ENCODE measurements at places on chromosomes 7 and 10.
A peak's percentile ranks its signal among the peaks of the same experiment; 100 is the strongest.

DNA sequence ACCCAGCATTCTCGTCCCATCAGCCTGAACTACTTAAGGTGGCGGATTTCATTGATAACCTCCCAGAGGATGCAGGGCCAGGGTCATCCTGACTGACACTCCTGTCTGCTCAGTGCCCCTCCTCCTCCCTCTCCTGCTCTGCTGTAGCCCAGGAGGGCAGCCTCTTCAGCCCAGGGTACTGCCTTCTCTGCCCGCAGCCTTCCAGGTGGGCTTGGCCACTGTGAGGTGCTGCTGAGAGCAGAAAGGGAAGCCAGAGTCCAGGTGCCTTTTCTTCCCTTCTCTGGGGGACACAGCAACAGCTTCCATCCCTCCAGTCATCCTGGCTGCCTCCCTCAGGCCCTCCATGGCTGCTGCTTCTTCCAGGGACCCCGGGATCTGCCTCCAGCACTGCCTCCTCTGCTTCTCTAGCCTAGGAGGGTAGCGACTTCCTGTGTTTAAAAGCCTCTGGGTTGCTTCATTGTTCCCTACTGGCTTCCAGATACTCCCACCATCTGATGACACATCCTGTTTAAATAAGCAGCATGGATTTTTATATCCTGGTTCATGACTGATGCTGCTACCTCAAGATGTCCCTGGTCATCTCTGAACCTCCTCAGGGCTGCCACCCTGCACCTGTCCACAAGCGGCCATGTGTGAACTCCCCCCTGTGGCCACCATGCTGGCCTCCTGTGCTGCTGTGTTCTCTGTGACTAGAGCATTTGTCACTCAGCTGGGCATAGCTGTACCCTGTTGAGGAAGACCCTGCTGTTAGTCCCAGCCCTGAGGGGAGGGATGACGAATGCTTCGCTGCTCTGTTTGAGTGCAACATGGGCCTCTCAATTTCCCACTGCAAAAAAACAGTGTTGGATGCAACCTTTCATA lies 55.8 kb downstream of the AKR1C4 start:
- DNase-seq: no peak

DNA sequence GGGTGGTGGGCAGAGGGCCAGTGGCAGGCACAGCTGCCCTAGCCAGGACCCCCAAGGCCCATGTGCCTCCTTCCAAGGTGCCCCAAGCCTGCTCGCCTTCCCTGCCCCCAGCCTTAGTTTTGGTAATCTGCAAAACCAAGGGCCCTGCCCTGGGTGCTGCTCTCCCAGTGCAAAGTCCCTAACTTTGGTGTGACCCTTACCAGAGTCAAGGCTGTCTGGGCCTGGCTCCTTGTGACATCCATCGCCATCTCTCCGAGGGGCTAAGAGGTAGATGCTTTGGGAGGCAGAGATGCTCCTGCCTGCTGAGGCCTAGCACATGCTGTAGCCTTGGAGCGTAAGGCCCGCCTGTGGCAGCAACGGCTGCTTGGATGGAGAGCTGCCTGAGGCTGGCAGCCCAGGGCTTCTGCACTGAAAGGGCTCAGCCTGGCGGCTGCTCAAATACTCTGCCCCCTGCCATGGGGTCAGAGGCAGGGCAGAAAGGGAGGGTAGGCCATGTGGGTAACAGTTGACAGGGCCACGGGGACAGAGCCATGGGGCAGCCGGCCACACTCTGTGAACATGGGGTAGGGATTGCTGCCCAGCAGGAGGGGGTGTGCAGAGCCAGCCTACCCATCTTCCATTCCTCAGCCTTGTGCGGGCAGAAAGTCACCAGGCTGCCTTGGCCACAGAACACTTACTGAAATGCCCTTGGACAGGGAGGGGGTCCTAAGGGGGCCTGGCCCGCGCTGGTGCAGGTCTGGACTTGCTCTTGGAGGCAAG lies 17.9 kb upstream of the MYL7 start:
- DNase-seq: no peak

DNA sequence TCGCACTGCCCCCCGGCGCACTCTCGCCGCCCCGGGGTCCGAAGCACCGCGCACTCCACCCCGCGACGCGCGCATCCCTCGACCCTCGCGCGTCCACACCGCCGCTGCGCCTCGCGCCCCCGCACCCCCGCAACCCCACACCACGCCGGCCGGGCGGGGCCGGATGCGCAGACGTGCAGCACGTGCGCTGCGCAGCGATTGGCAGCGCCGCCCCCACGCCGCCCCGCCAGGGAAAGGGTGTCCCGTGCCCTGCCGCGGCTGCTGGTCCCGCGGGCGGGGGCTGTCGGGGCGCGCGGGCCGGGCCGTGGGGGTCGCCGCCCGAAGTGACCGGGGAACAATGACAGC lies 53.7 kb upstream of the KDM7A start:
- peak; percentile 73 for DNase-seq

DNA sequence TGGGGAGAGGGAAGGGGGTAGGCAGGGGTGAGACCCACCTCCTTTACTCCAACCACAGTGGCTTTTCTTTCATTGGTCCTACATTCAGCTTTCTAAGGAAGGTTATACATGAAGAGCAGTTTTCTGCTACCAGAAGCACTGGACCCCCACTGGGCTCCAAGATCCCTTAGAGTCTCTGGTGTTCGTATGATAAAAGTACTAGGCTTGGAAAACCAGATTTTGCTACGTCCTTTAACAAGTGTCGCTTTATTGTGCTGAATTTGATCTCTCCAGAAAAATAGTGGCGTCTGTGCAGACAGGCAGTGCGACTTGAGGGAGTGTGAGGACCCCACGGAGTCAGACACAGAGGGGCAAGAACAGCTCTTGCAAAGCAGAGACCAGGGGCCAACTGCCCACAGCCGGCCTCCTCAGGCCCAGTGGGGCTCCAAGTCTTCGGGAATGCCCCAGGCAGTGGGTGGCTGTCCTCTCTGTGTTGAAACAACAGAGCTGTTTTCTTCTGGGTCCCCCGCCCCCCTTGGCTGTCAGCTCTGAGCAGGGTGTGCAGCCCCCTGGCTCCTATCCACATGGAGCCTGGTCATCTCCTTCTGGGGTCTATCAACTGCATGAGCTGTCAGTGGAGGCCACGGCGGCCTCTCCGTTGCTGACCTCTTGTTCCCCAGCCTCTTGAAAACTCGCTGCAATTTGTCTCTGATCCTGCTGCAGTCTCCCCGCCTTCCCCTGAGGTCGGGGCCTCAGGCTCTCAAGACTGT lies 333.2 kb downstream of the RPS24 start:
- no peak for DNase-seq

DNA sequence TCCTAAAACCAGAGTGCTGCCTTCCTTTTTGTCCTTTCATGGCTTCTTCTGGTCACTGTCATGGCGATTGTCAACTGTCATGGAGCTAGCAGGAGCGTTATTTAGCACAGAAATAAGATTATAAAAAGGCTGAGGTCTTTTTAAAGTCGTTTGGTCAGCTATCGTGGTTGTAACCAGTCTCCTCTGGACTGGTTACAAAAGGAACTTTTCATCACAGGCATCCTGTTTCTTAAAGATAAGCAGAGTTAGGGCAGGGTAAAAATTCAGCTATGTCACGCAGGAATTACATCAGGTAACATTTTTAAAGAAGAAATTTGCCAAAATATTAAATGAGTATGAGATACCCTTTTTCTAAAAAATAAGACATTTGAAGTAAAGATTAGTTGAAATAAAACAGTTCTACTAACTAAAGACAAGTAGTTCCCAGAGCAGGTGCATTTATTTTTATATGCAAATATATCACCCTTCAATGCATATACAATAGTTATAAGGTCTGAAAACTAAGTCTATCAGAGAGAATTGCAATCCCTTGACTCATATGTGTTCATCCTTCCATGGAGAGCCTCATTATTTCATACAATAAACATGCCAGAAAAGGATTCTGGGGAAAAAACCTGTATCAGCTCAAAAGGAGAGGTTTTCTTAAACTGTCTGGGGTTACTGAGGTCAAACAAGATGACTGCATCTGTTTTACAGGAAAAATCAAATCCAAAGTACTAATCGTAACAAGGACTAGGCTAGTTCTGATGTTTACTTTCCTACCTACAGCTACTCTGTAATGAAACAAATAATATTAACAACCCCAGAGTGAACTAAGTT lies 20.9 kb downstream of the FAM24A start:
- no peak for DNase-seq

All from activated CD4-positive, CD25-positive, alpha-beta regulatory T cell (primary cell).